ENCODE measurements at places on chromosomes 1 and 21.

- DNase-seq, result no peak
Observed at GRCh38 chr1:204900721-204901120, 30.1 kb downstream of the NFASC start.

DNA sequence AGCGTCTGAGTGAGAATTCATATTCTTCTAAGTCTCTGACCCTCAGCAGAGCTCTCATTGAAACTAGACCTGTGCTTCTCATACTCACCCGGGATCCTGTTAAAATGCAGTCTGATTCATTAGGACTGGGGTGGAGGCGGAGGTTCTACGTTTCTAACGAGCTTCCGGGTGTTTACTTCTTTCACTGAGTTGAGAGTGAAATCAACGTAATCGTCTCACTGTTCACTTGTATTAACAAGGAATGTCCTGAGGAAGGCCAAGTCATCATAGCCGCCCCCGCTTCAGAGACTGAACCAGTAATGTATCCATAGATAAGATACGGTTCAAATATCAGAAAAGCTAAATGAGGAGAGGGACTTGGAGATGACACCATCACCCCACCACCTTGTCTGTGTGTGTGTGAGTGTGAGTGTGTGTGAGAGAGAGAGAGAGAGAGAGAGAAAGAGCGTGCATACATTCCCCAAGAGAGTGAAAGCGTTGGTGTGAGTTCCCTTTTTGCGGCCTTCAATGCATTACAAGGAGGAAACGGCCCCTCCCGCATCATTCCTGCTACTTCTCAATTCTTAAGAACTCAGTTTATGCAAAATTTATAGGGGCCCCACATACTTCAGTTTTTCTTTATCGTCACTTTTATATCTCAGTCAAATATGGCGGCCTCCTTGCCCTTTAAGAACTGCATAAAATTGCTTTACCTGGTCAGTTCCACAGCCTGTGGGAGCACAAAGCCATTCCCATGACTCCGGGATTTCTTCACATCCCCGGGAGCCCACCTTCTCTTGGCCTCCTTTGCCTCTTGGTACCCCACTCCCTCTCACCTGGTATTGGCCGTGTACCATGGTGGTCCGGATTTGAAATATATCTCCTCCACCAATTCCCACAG, 19.8 kb downstream of the KMO start:
- DNase-seq, result no peak

GRCh38 chr1:243580072-243580471, 270.0 kb downstream of the AKT3 start:
- no peak for DNase-seq

DNA sequence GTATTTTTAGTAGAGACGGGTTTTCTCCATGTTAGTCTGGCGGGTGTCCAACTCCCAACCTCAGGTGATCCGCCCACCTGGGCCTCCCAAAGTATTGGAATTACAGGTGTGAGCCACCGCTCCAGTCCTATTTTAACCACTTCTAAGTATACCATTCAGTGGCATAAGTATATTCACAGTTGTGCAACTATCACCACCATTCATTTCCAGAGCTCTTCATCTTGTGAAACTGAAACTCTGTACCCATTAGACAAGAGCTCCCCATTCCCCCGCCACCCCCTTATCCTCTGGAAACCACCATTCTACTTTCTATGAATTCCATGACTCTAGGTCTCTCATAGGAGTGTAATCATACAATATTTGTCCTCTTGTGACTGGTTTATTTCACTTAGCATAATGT, 40.2 kb upstream of the CAMTA1 start:
- DNase-seq, result no peak

DNA sequence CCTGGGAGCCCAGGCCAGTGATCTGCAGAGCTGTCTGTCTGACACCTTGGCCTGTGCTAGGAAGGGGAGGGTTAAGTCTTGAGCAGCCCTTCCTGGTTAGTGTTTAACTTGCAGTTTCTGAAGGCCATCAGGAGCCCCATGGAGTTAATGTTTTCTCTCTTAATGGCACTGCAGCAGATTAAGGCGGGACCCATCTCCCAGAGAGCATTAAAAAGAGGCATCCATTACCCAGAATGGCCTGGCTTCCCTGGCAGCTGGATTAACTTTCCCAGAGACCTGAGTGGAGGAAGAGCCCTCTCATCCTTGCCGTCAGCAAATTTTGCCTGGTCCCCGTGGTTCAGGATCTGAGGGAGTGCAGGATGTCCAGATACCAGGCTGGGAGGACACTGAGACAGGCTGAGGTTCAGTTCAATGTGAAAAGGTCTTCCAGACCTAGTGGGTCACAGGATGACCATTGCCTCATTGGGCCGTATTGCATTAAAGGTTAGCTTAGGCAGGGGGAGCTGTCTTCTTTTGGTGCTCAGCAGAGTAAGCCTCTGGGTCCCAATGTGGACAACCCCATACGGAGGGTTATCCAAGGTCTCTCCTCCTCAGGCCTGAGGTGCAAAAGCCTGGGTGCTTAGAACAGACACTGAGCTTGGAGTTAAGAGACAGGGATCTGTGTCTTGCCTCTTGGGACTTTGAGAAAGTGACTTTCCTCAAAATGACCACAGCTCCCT, 522.6 kb downstream of the PTPRU start:
- DNase-seq, result no peak

GRCh38 chr1:92356956-92357355, 58.1 kb downstream of the RPAP2 start:
- DNase-seq, result no peak

- DNase-seq, result no peak
Observed at GRCh38 chr21:23455676-23456075, 2151.6 kb downstream of the MRPL39 start.

Data from NCI-H1092 (cell line).